ENCODE measurements at places on chromosomes 4 and X.

GRCh38 chr4:107939307-107939706, 8.0 kb downstream of the CYP2U1 start:
- no peak for DNase-seq

DNA sequence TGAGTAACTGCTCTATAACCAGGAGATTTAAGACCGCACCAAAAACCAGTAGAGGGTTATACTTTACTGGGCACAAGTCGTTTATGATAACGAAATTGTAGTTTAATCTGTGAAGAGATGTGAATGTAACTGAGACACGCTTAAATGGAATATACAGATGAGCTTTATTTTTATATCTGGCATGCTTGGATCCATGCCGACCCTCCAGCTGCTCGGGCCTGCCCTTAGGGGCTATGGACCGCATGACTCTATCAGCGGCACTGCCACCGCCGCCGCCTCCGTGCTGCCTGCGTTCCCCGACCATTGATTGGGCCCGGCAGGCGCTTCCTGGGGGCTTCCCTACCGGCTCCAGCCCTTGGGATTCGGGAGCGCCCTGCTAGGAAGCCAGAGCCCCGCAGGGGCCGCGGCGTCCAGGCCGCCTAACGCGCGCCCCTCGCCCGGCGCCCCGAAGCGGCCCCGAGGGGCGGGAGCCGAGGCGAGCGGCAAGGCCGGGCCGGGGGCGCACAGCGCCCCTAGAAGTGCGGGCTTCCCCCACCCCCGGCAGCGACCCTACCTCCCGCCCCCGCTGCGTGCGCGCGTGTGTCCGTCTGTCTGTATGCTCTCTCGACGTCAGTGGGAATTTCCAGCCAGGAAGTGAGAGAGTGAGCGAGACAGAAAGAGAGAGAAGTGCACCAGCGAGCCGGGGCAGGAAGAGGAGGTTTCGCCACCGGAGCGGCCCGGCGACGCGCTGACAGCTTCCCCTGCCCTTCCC, at the start of gene NFKB1:
Gene NFKB1 (plus strand): TSS at position 664 of the 751 bp plus-strand sequence. CDS start 24,160 bp downstream, outside the sequence.
- peak; percentile 73 for DNase-seq

DNA sequence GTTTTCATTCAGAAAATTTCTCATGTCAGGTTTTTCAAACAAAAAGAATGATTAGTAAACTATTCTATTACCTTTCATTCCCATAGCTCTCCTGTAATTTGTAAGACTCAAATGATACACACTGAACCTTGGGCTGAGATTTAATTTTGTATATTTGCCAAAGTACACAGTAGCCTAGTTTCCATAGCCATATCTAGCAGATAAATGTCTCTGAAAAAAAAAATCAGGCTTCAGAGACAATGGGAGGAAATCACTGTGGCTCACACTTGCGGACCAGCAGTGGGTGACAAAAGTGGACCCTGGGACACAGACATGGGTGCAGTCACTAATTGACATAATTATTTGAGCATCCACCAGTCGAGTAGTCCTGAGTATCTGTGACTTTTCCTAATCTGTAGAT, 46.6 kb downstream of the MAOA start:
- DNase-seq: no peak

- DNase-seq: peak; percentile 60
Observed at GRCh38 chr4:11720292-11720691, 291.6 kb upstream of the HS3ST1 start.

DNA sequence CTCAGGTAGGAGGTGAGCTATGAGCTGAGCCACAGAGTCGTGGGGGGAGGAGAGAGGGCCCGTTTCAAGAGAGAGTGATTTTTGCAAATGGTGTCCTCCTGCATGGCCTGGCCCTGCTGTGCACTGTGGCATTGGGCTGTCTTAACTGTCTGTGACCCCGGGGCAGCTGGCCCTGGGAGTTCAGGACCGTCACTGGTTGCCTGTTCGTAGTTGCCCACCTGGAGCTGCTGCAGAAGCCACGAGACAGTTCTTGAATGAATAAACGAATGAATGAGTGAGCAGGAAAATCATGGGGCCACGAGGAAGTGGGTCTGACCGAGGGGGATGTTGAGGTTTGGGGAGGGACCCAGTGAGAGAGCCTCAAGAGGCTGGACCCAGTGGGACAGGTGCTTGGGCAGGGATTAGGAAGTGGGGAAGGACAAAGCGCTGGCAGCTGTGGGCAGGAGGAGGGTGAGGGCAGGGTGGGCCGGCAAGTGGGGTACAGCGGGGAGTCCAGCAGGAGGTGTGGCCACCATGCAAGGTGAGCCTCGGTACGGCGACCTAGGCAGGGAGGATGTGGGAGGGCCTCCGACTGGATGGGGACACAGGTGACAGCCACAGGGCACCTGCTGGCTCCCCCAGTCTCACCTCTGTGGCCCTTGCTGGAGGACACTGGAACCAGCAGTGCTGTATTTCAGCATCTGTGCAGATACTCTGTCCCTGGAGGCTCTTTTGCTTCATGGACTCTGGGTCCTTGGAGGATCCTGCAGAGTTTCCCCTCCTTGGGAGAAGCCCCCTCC, 10.2 kb downstream of the RGS12 start:
- no peak for DNase-seq

GRCh38 chr4:5957076-5957475, 61.2 kb downstream of the C4orf50 start:
- DNase-seq: no peak

GRCh38 chrX:134737061-134737460, 78.8 kb upstream of the PLAC1 start:
- DNase-seq: no peak

GRCh38 chr4:151484396-151485102, 75.6 kb downstream of the FHIP1A start:
- no peak for DNase-seq

- no peak for DNase-seq
Observed at GRCh38 chrX:151458824-151459223, 61.8 kb downstream of the VMA21 start.

GRCh38 chrX:11465648-11466411, 172.6 kb downstream of the AMELX start:
- DNase-seq: no peak

- no peak for DNase-seq
Observed at GRCh38 chr4:153243468-153243867, 39.2 kb downstream of the TRIM2 start.

GRCh38 chr4:160562661-160563060, 1459.8 kb downstream of the RAPGEF2 start:
- no peak for DNase-seq

- peak; percentile 50 for DNase-seq
Observed at GRCh38 chr4:26330946-26331345, 10.1 kb downstream of the RBPJ start.

- DNase-seq: no peak
Observed at GRCh38 chr4:29805916-29806480, 914.2 kb upstream of the PCDH7 start.

- no peak for DNase-seq
Observed at GRCh38 chr4:121908346-121908745, 38.1 kb upstream of the BBS7 start.

DNA sequence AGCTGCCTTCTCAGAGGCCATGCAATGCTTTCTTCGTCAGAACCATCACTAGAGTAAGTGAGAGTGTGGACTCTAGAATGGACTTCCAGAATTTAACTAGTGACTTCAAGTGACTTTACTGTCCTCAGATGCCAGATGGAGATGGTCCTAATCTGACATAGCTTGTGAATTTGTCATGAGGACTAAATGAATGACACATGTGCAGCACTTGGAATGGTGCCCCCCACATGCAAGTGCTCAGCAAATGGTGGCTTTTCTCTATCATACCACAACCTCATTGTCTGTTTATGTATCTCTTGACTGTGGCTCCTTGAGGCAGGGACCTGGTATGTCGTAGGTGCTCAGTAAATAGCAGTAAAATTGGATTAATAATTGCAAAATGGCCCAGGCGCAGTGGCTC, 91.6 kb upstream of the STX18 start:
- no peak for DNase-seq

DNA sequence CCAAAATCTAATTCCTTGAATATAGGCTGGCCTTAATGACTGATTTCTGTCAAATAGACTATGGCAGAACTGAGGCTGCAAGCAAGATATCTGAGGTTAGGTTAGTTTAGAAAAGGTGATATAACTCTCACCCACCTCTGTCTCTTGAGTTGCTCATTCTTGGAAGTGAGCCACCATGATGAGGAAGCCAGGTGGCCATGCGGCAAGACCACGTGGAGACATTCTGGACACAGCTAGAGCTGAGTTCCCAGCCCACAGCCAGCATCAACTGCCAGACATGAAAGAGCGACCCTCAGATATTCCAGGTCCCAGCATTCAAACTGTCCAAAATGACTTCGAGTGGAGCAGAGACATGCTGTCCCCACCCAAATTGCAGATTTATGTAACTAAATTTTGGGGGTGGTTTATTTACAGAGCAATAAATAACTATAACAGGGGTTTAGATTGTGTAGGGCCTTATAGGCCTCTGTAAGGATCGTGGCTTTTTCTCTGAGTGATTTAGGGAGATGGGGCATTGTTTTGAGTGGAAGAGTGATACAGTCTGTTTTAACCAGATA, 33.7 kb downstream of the USP53 start:
- no peak for DNase-seq

GRCh38 chr4:148312956-148313490, 129.2 kb downstream of the NR3C2 start:
- no peak for DNase-seq
